Fibroblast of skin of right biceps (primary cell): ENCODE measurements at places on chromosomes 2 and 18.

GRCh38 chr2:191917967-191918651 lies 71.2 kb upstream of the CAVIN2 start:
- no peak for DNase-seq

GRCh38 chr18:53056064-53056463 lies 716.1 kb downstream of the DCC start:
- no peak for DNase-seq

DNA sequence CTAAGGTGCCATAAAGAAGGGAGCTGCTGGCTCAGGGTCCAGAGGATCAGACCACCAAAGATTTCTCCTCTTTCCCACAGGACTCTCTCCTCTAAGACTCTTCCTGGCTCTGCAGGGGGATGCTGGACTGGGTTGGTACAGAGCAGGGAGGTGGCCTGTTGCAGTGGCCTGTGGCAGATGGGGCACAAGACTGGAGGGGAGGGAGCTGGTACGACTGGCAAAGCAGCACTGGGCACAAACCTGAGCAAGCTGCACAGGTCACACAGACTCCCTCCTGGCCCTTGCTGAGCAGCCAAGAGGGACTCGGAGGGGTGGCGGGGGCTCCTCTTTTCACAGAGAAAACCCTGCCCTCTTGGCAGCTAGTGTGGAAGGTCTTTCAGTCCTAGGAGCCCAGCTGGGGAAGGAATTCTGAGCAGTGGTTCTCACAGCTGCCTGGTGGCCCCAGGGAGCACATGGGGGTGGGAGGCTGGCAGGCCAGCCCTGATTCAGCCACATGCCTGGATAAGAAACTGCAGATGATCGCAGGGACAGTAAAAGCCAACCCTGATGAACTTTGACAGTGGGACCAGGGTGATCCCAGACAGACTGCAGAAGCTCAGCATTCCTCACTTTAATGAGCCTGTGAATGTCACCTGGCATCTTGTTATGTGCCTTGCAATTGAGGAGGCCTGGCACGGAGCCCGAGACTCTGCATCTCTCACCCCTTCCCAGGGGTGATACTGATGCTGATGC lies 32.5 kb upstream of the ACAA2 start:
- DNase-seq = no peak

GRCh38 chr2:28644760-28645159 lies 106.9 kb upstream of the PPP1CB start:
- peak; percentile 63 for DNase-seq

- DNase-seq = no peak
Observed at GRCh38 chr18:36465970-36466369, 168.5 kb downstream of the FHOD3 start.

DNA sequence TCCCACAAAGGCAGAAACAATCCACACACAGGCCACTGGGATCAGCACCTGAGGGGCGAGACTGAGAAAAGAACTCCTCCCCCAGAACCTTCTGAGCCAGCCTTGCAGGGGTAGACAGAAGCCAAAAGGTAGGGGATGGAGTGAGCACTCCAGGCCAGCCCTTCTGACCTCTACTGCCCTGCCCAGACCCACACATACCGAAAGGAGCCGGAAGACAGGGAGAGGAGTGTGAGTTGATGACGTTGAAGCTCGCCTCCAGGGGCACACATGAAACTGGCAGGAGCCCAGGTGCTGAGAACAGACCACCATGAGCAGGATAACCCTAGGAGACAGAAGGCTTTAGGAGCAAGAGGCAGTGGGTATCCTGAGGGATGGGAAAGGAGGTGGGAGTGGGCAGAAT lies 1.8 kb downstream of the SLC23A3 start:
- no peak for DNase-seq

GRCh38 chr2:2655453-2656114 lies 324.5 kb upstream of the MYT1L start:
- DNase-seq = no peak

GRCh38 chr18:48006415-48007175 lies 76.1 kb upstream of the SMAD2 start:
- no peak for DNase-seq

- DNase-seq = peak; percentile 69
Observed at GRCh38 chr2:54103454-54104314, 11.7 kb upstream of the ACYP2 start.

- no peak for DNase-seq
Observed at GRCh38 chr2:68714866-68715265, 19.7 kb upstream of the ARHGAP25 start.

DNA sequence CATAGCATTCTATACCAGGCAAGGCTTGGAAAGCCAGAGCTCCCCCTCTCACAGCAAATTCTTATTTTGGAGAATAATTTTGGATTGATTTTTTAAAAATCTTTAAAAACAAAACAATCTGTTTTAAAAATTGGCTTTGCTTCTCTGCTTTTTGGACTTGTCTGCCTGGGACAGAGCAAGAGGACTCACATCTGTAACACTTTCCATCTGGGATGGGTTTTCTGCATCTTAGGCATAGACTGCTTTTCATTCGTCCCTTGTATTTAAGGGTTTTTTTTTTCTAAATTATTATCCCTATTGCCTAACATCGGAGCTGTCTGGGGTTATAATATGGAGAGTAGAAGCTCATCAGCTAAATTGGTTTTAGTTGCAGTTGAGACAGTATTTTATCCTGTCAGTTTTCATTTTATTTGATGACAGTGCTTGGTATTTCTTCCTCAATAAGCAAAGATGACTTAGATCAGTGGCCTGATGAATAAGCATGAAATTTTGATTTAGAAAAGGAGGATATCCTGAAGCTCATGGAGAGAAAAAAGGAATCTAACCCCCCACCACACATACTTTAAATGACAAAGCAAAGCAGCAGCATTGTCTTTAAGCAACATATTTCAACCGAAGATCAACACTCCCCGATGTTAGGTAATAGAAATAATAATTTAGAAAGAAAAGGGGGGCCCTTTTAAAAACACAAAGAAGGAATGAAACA lies 2.3 kb upstream of the FZD7 start:
- DNase-seq = peak; percentile 59

- DNase-seq = no peak
Observed at GRCh38 chr2:1373830-1374229, 39.4 kb upstream of the TPO start.

GRCh38 chr2:155708071-155708470 lies 624.5 kb downstream of the NR4A2 start:
- no peak for DNase-seq

- DNase-seq = no peak
Observed at GRCh38 chr2:60883896-60884295, 2.5 kb downstream of the REL start.

DNA sequence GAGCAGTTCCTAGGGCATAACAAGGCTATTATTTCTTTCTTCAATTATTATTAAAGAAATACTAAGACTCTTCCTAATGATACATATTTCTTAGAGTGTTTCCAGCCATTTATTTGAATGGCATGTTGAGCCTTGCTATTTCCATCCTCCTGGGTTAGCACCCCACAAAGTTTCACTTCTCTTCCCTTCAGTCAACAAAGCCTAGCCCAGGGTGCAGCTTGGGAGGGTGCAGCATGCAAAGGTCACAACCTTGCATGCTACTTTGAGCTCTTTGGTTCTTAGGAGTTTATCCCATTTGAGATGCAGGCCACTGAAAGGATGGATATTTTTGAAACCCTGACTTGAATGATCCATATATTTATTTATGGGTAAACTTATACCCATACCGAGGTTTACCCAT lies 454.4 kb upstream of the MEIS1 start:
- DNase-seq = no peak

DNA sequence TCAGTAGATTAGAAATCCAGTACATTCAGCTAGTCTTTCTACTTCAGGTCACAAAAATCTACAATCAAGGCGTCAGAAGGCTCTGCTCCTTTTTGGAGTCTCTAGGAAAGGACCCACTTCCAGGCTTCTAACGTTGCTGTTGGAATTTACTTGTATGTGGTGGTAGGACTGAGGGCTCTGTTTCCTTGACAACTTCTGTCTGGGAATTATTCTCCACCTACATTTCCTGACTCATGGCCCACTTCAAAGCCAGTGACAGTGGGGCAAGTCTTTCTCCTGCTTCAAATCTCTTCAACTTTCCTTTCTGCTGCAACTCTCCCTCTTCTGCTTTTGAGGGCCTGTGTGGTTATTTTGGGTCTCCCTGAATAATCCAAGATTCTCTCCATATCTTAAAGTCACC lies 10.4 kb upstream of the TMX3 start:
- peak; percentile 37 for DNase-seq

GRCh38 chr2:99031481-99031880 lies 95.5 kb upstream of the CRACDL start:
- DNase-seq = no peak

- DNase-seq = no peak
Observed at GRCh38 chr2:3078684-3079083, 298.9 kb downstream of the EIPR1 start.

GRCh38 chr2:114261366-114261765 lies 181.1 kb upstream of the DPP10 start:
- no peak for DNase-seq

DNA sequence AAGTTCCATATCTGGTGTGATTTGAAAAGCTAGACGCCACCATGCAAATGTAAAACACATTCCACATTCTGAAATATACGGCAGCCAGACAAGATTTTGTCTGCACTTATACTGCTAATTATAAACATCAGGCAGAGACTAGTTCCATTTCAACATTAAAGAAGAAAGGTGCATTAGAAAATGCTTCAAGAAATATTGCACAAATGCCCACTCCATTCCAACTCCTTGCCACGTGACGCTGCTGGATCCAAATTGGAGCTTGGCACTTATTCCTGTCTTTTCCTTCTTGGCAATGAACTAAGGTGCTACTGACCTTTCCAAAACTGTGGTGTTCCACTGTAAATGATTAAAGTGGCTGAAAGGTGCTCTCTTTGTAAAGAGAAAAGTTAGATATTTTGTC lies 6.3 kb downstream of the COL6A3 start:
- no peak for DNase-seq

- DNase-seq = no peak
Observed at GRCh38 chr18:47729356-47729755, 201.1 kb downstream of the SMAD2 start.
